ENCODE measurements at places on chromosomes 3 and 15.

DNA sequence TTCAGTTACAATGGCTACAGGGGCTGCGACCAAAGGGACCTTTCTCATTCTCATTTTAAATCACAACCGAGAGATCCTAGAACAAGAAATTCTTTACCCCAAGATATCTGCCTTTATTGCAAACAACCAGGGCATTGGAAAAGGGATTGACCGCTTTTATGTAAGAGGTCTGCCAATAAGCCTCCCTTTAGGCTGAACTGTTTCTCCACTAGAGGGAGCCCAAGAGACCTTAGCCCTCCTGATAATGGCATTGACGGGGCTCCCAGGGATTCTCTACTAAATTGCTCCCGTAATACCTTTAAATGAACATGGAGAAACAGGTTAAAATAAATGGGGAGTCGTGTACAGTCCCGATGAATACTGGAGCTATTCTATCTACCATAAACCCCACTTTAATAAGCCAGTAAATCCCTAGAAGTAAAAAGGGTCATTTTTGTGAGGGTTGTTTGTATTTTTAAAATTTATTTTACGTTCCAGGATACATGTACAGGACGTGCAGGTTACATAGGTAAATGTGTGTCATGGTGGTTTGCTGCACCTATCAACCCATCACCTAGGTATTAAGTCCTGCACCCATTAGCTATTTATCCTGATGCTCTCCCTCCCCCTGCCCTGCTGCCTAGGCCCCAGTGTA, 7.5 kb upstream of the IGSF10 start:
- no peak for DNase-seq

DNA sequence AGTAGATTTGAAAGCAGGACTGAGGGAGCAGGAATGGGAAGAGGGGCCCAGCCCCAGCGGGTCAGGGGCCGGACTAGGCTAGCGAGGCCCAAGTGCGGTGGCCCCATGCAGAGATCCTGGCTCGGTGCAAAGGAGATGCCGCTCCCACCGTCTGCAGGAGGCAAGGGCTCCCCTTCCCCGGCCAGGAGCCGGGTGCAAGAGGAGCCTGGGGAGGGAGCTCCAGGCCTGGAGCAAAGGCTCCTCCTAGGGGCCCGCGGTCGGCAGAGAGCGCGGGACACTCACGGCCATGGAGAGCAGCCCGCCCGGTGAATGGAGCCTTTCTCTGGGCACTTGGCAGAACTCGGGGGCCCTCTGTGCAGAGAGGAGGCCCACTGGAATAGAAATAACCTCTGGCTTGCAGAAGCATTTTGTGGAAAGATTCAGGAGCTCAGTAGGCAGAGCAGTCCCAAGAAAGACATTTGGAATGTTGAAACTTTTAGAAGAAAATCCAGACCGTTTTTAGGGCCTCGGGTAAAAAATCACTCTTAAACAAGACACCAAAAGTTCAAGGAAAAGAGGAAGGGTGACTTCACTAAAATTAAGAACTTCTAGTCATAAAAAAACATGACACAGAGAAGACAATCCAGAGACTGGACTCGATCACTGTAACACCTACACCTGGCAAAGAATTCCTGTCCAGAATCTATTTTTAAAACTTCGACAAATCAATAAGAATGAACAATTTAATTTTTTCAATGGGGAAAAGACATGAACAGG, 43.0 kb upstream of the USP3 start:
- DNase-seq: no peak

DNA sequence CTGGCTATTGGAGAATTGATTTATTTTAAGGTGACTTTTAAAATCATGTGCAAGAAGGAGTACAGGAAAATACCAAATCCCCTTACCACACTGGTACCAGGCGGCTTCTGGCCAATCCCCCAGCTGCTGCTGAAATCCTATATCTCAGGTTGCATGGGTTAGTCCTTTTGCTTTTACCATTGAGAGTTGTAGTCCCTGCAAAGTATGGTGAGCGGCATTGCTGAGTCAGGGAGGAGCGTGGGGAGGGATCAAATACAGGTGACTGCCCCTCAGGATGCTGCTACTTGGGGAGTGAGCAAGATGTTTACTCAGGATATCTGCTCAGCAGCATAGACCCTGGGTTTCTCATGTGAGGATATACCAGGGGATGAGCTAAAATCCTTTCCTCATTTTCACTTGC, 131.9 kb upstream of the STAC start:
- no peak for DNase-seq

GRCh38 chr3:49912881-49913281, 9.2 kb upstream of the MST1R start:
- no peak for DNase-seq

GRCh38 chr15:38325648-38325990, 73.0 kb downstream of the SPRED1 start:
- DNase-seq: no peak

GRCh38 chr3:16550676-16551341, 37.3 kb upstream of the RFTN1 start:
- DNase-seq: peak; percentile 57

DNA sequence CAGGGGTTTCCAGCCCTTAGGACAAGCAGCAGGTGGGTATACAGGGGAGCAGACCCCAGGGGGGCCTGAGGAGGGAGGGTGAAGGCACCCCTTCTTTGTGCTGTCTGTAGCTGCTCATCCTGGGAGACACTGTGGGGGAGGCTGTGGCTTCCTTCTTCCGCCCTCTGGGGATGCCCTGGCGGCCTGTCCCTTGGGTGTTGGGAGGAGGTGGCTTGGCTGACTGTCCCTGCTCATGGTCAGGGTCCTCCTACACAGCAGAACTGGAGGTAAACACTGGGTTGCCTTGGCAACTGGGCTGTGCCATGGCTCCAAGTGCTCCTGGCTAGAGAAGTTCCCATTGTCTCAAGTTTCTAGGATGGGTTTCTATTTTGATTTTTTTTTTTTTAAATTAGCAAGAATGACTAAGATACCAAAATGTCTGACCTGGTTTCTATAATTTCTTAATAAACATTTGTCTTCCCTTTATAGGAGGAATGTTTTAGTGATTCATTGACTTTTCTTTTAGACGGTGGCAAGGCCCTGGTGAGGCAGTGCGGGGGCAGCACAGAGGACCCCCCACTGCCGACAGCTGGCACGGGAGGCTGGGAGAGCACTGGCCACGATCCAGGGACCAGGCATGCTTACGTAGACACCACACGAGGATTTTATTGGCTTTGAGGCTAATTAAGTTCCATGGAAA, 12.4 kb downstream of the KLF13 start:
- peak; percentile 14 for DNase-seq

GRCh38 chr15:24877174-24877573, 77.6 kb upstream of the SNRPN start:
- DNase-seq: no peak

GRCh38 chr15:61064651-61065050, 164.5 kb downstream of the RORA start:
- no peak for DNase-seq

DNA sequence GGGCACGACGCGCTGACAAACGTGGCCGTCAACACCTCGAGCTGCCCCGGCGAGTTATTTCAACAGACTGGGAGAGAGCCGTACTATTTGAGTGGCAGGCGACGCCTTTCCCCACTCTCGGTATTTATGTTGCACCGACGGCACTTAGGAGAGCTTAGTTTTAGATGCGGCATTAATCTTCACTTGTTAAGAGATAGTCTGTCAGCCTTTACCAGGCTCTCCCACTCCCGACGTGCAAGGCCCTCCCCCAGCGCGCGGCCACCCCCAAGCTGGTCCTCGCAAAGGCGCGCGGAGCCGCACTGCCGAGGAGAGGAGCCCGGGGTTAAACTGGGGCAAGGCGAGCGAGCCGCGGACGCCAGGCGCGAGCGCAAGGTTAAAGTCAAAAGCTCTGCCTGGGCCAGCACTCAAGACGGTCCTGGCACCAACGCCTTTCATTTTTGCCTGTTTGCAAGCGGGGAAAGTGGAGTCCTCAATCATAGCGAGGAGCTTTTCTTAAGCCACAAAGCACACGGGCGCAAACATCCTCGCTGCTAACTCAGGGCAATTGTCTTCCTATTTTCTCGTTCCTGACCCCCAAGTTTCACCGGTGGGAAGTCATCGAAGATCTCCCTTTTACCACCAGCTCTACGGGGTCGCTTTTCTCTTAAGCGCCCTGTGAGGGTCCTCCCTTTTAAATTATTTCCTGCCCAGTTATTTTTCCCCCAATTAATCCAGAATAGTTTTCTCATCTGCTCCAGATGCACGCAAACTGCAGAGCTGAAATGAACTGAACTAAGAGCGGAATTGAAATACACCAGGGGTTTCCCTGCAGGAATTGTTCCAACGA, 86.6 kb downstream of the NR2F2 start:
- no peak for DNase-seq

GRCh38 chr3:50237133-50237651, 1.2 kb downstream of the GNAI2 start:
- DNase-seq: no peak

DNA sequence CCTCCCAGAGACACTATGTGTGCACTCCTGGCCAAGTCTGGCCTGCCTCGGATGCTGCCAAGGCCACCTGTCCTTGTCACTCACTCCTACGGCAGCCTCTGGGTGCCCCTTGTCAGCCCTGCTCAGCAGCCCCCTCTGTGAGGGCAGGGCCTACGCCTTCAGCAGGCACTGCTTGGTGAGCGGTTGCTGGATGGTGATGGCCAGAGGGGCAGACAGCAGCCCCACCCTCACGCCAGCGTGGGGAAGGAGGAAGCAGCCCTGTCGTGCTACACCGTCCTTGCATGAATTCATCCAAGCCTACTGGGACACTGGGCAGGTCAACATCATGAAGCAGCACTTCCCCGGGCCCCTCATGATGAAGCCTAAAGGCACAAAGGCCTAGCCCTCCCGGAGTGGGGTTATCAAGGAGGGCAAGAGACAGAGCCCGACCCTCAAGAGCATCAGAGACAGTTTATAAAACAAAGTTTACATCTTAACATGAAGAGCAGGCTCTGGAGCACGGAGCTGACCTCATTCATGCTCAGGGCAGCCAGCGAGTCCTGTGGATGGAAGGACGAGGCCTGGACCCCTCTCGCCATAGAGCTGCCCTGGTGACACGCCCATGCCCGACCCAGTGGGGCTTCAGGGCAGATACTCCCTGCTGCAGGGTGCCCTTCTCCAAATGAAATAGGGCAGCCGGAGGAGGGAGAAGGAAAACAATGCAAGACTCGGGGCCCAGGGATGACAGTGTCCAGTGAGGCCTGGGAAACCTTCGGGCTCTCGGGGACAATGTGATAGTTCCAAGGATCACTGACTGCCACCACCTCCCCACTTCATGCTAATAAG, 25.3 kb downstream of the CHDH start:
- DNase-seq: no peak

- no peak for DNase-seq
Measured at GRCh38 chr15:65400760-65401610, 21.8 kb downstream of the IGDCC4 start.
